ENCODE measurements at places on chromosomes 2 and 18.

GRCh38 chr2:184316921-184317320, 281.4 kb upstream of the ZNF804A start:
- DNase-seq = no peak

GRCh38 chr2:124027182-124027581, 2.1 kb downstream of the CNTNAP5 start:
- DNase-seq = no peak

- no peak for DNase-seq
Observed at GRCh38 chr2:64288321-64289193, 144.3 kb upstream of the PELI1 start.

GRCh38 chr2:19881908-19882265, 19.9 kb downstream of the TTC32 start:
- no peak for DNase-seq

GRCh38 chr18:46174342-46175041, 70.3 kb downstream of the HAUS1 start:
- no peak for DNase-seq

GRCh38 chr2:120869036-120869729, 133.5 kb downstream of the GLI2 start:
- DNase-seq = no peak

- no peak for DNase-seq
Observed at GRCh38 chr2:197706839-197707207, 1.7 kb downstream of the MARS2 start.

DNA sequence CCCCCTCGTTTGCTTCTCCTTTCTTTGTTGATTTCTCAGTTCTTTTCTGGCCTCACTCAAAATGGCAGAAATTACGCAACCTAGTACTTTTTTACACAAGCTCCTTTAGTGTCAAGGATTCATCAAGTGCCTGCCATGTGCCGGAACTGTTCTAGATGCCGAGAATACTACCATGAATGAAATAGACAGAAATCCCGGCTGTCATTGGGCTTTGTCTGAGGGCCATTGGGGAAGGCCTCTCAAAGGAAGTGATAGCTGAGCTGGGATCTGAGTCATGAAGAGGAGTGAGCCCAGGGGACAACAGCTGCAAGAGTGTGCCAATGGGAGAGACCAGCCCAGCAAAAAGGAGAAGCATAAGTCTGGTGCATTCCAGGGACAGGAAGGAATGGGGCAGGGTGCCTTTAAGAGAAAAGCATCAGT, 34.3 kb upstream of the PPP1CB start:
- peak; percentile 19 for DNase-seq

DNA sequence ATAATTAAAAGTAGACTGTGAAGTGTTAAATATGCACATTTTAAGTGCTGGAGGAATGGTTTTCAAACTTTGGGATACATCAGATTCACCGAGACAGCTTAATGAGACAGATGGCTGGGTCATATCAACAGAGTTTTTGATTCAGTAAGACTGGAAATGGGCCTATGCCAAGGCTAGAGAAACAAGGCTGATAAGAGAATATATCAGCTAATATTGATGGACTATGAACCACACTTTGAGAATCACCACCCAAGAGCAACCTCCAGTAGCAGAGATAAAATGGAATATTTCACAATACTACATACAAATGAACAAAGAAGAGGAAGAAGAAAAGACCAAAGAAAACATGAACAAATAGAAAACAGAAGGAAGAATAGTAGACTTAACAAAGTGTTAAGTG, 450.2 kb upstream of the KLHL29 start:
- DNase-seq = no peak

DNA sequence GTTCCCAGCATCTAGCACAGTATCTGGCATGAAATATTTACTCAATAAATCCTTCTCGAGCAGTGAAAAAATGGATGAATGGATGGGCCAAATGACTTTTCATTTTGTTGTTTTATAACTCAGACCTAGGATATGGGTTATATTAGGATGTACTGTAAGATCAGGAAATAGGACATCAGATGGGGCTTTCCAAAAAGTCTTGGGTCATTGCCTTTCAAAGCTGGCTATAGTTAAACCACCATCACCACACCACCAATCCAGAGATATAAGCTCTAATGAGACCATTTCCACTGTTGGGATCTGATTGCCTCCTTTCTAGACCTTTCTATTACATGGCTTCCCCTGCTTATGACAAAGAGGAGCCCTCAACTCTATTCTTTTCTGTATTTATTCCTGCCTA, 525.0 kb upstream of the TCF4 start:
- DNase-seq = no peak

DNA sequence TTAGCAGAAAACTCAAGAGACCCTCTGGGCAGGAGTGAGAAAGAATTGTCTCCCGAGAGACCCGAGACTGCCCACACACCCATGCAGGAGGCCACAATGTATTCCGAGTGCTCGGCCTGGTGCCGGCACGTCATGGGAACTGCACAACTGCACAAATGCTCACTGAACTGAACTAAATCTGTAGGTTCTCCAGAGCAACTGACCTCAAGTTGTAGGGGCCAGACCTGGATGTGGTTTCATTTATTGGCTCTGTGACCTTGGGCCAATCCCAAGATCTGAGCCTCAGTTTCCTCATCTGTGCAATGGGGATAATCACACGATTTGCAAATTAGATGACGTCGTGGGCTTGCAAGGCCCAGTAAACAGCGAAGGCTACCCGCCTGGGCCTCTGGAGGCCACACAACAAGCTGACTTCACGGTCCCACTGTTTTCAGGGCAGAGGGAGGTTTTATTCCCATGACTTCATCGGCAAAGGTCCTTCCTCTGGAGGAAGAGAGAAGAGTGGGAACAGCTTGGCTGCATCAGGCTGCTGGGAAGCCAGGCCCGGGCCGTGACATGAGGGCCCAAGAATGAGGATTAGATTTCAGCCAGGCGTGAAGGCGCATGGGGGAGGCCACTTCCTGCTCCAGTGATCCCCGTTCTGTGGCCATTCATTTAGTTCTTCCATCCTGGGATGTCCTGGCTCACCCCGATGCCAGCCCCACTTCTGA, 3.6 kb upstream of the ERFE start:
- DNase-seq = no peak

DNA sequence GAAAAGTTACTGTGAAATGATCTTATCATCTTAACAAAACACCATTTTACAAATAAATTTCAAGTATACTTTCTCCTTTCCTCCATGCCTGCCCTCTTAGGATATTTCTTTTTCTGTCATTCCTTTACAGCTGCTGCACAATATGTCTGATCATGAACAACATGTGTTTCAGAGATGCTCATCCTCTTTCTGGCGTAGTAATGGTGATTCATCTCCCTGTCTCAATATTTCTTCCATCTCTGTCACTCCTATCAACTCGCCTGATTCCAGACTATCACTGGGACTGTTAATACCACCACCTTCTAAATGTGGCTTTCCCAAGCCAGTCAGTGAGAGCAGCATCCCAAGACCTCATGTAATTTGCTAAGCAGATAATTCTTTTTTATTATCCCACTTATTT, 290.5 kb downstream of the GULP1 start:
- DNase-seq = no peak

- DNase-seq = no peak
Observed at GRCh38 chr18:21134895-21135294, 23.3 kb upstream of the ROCK1 start.

- no peak for DNase-seq
Observed at GRCh38 chr2:52395912-52396311, 1364.0 kb upstream of the NRXN1 start.

DNA sequence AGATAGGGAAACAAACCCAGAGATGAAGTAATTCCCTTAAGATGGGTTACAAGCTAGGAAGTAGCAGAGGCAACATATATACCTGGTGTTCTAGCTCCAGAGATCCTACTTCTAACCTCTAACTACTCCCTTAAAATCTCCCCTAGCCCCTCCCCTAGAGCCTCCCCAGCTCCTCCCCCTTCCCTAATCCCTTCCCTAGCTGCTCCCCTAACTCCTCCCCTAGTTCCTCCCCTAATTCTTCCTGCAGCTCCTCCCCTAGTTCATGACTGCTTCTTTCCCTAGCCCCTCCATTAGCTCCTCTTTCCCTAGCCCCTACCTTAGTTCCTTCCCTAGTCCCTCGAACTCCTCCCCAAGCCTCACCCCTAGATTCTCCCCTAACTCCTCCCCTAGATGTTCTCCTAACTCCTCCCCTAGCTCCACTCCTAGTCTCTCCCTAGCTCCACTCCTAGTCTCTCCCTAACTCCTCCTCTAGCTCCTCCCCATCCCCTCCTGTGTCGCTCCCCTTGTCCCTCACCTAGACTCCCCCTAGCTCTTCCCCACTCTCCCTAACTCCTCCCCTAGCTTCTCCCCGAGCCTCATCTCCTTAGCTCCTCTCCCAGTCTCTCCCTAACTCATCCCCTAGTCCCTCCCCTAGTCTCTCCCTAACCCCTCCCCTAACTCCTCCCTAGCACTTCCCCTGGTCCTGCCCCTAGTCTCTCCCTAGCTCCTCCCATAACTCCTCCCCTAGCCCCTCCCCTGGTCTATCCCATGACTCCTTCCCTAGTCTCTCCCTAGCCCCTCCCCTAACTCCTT, 108.9 kb downstream of the CD226 start:
- DNase-seq = no peak

- no peak for DNase-seq
Observed at GRCh38 chr2:123211181-123211580, 813.9 kb upstream of the CNTNAP5 start.

DNA sequence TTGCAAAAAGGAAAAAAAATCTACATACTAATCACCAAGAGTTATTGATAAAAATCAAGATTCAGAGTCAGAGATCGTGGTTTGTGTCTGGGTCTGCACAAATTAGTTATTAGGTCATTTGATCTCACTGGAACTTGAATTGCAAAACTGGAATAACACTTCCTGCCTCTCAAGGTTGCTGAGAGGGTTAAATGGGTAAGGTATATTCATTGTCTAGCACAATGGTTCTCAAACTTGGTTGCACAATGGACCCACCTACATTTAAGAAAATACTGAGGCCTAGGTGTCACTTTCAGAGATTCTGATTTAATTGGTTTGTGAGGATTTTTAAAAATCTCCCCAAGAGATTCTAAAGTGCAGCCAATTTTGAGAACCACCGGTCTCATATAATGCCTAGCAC, 84.8 kb downstream of the COBLL1 start:
- no peak for DNase-seq

DNA sequence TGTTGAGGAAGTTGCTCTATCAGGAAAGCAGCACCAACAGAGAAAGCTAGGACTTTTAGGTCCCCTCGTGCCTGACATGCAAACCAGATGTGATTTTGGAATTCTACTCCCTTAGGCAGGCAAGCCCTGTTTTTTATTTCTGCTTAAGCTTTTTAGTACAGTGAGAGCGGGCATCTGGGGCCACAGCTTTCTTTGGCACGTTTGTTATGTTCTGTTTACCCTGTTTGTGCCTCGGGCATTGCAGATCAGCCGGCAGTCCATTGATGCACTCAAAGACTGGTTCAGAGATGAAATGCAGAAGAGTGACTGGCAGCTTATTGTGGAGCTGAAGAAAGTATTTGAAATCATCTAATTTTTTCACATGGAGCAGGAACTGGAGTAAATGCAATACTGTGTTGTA, 61.9 kb downstream of the EIF5B start:
- no peak for DNase-seq

- DNase-seq = no peak
Observed at GRCh38 chr18:8643326-8643878, 34.2 kb downstream of the RAB12 start.

GRCh38 chr2:216789081-216789480, 70.8 kb downstream of the TNP1 start:
- no peak for DNase-seq

GRCh38 chr2:111679202-111679601, 204.8 kb downstream of the ANAPC1 start:
- DNase-seq = no peak

GRCh38 chr2:204973616-204974015, 428.3 kb downstream of the PARD3B start:
- no peak for DNase-seq

DNA sequence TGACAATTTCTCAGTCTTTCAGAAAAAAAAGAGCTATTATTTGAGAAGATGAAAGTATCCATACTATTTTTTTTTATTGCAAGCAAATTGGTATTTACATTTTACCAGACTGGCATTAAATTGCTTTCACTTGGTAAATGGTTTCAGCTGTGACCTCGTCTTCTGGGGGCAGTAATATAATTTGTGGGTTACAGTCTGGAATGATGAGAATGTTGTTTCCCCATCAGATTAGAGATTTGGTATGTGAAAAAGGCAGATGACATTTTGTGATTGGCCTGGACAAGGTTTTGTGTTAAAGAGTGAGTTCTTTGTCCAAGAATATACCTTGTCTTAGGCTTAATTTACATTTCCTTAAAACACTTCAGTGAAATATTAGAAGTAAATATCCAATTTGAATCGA, 390.1 kb upstream of the ST6GAL2 start:
- no peak for DNase-seq

DNA sequence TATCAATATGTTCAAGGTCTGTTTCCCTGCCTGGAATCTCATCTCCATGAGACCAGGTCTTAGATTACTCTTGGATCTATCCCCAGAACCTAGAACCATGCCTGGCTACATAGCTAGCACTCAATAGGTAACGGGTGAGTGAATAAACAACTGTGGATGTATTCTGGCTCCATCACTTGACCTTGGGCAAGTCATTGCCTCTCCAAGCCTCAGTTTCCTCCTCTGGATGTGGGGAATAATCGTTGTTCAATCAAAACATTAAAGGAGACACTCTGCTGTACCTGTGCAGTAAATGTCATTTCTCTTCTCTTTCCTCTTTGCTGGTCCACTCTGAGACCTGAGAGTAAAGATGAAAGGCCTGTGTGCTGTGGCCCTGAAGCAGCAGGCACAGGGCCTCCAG, 121.5 kb upstream of the MYCN start:
- DNase-seq = no peak

- no peak for DNase-seq
Observed at GRCh38 chr2:137706786-137707613, 257.3 kb upstream of the HNMT start.

DNA sequence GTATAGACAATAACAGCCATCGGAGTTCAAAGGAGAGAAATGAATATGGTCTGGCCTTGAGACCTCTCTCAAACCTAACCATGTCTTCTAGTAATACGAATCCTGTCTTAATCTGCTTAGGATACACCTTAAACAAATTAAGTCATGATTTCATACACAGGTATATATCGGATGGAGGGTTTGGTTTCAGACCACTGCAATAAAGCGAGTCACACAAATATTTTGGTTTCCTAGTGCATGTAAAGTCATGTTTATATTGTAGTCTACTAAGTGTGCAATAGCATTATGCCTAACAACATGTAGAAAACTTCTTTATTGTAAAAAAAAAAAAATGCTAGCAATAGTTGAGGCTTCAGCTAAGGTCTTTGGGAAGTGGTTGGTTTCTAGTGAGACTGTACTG, 73.8 kb downstream of the EML6 start:
- DNase-seq = no peak

DNA sequence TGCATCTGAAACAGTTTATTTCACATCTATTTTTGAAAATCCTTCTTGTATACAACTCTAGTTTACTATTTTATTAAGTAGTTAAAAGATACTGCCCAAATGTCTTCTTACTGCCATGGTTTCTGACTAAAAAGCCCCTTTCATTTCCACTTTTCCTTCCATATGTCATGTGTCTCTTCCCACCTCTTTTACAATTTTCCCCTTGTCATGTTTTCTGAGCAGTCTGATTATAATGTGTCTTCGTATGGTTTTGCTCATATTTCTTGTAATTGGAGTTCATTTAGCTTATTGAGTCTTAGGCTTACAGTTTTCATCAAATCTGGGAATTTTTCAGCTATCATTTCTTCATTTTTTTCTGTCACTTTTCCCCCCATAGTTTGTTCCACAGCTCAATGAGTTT, 813.9 kb upstream of the GYPC start:
- DNase-seq = no peak

GRCh38 chr2:107511970-107512789, 314.5 kb upstream of the RGPD4 start:
- no peak for DNase-seq

- DNase-seq = no peak
Observed at GRCh38 chr2:200254773-200255172, 51.7 kb upstream of the SPATS2L start.

Measured in nucleus accumbens (tissue), 56 donors.